ENCODE measurements at places on chromosomes 5 and 9.

- no peak for DNase-seq
These were observed 84.0 kb upstream of the NEURL1B start for GRCh38 chr5:172556971-172557461.

DNA sequence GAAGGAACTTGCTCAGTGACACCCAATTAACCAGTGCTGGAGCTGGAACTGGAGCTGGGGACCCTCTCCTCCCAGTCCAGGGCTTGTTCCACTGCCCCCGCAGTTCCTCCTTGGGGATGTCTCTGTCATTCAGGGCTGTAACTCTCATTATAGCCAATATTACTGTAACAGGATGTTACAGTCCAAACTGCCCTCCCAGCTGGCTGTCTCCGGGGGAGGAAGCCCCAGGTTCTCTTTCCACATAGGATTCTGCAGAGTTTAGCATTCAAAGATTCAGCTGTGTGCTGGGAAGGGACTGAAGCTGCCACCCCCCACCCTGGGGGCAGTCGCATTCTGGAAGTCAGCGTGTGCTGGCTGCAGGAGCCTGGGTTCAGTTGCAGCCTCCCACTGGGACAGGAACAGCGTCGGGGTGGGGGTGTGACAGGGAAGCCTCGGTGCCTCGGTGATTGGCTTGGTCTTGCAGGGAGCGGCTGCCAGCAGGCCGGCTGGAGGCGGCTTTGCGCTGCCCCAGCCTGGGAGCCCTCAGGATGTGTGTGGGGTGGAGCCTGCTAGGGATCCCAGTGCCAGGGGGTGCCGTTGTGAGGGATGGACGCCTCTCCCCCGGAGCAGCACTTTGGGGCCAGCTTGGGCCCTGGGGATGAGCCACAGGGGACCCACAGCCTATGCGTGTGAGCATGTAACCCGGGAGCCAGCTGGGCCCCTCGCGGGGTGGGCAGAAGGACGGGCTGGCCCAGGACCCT, 101.1 kb downstream of the RGS3 start:
- peak; percentile 80 for DNase-seq

DNA sequence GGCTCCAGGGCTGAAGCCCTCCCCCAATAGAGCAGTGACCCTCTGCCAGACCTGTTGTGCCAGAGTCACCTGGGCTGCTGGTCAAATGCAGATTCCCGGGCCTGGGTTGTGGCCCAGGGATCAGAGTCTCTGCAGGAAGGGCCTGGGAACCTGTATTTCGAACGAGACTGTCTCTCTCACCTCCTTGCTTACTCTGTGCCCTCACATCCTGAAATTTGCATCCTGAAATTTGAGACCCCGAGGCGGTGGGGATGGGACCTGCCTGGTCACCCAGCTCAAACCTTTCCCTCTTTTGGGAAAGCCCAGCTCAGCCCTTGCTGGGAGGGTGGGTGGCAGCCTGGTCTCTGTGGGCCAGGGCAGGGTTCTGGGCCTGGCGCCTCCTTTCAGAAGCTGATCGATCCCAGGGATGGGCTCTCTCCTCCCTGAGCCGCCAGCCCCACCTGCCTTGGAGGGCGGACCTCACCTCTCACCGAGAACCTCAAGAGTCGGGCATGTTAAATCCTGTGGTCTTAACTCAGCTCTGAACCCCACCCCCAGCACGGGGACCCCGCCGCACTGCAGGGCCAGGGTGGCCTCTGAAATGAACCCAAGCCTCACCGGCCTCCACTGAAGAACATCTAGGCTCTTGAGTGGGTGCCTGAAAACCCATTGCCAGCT, 44.0 kb upstream of the IER5L start:
- no peak for DNase-seq

- DNase-seq, result no peak
These were observed 97.2 kb upstream of the DNAH5 start for GRCh38 chr5:14041528-14042192.

DNA sequence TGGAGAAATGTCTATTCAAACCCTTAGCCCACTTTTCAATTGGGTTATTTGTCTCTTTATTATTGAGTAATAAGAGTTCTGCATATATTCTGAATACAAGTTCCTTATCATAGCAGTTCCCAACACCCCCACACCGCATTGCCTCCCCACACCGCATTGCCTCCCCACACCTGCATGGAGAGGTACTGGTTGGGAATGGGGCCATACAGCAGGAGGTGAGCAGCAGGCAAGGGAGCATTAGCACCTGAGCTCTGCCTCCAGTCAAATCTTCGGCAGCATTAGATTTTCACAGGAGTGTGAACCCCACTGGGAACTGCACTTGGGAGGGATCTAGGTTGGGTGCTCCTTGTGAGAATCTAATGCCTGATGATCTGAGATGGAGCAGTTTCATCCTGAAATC, 10.6 kb upstream of the SAP30L start:
- DNase-seq, result no peak

DNA sequence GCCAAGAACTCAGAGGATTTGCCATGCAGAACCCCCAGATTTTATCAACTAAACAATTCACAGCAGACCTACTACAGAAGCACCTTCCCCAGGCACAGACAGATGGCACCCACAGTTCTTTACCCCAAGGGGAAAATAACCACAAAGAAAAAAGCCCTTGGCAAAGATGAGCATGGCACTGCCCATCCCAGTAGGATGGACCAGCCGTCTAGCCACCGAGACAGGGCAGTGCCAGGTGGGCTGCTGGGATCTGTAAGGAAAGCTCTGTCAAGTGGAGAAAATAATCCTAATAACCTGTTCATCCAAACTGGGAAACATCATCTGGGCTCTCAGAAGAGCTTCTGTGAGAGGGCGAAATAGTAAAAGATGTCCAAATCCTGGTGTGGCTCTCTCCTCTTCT, 130.0 kb downstream of the COL23A1 start:
- no peak for DNase-seq

- no peak for DNase-seq
These were observed 7.8 kb downstream of the AGPAT2 start for GRCh38 chr9:136679431-136679941.

DNA sequence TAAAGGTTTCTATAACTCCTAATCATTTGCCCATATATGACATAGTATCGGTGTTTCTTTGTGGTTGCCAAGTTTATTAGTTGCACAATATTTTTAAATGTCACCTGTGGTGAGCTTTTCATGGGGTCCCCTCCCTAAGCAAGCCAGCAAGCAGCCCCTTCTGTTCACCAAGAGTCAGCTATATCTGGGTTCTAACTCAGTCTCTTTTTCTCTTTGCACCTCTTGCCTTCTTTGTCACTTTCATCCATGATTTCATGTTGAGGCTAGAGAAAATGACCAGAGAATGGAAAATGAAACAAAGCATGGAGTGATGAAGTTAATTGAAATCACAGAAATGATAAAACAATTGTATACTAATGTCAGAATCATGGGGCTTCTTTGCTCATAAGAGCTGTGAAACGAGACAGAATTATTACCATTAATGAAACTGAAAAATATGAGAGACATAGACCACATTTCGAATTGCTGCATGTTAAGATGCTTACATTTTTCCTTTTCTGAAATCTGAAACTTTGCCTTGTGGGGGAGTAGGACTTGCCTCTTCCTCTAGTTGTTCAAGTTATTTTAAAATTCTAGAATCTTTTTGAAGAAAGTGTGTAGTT, 75.7 kb downstream of the CAMK4 start:
- DNase-seq, result no peak

- DNase-seq, result no peak
These were observed 1.1 kb downstream of the MTMR12 start for GRCh38 chr5:32311404-32312196.

- no peak for DNase-seq
These were observed 43.9 kb downstream of the PDCD1LG2 start for GRCh38 chr9:5554254-5554653.

DNA sequence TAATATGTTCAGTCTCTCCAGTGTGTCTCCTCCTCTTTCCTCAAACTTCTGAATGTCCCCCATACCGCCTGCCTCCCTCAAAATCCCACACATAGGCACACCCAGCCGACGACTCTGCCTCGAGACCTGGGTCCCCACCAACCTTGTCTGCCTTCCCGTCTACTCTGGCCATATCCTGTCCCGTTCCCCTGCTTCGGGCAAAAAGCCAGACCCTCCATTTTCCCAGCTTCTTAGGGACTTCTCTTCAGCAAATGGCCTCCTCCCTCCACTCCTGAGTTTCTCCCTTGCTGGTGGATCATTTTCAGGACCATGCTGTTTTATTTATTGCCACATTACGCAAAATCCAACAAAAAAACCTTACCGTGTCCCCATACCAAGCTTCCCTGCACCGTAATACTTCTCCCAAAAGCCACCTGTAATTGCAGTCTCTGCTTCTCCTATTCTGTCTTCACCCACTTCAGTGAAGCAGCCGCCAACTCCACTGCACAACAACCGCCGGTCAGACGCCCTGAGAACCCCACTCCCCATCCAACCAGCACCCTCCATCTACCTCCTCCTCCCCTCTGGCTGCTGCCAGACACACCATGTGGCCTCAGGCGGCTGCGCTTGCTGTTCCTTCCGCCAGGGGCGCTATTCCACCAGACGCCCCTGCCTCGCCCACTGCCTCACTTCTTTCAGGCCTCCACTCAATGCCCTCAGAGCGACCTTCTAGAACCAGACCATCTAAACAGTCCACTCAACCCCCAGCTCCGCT, 117.0 kb downstream of the TRPM6 start:
- no peak for DNase-seq

GRCh38 chr5:173004447-173004846, 20.9 kb downstream of the ATP6V0E1 start:
- DNase-seq, result no peak

DNA sequence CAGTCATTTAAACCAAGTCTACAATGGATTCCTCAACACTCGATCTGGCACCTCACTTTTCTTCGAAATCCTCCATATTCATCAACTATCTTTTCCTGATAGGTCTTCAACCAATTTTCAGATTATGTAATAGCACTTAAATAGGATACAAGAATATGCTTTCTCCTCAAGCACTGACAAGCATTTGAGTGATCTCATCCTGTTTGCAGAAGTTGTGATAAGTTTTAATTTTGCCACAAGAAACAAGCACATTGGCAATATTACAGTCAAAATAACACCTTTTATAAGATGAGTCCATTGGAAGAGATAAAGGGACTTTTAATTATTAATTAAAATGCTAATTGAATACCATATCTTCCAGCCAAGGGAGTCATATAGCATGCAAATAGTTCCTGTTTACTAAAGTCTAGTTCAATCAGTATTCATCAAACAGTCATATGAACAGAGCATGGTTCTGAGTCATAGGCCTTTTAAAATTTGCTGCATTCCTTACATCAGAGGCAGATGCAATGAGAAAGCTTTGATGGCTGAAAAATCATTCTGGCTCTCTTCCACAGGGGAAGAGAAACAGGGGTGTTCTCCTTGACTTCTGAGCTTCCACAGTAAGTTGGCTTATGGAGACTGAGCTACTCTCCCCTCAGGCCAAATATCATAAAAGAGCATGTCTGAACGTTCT, 32.7 kb upstream of the ZCCHC9 start:
- DNase-seq, result peak; percentile 38

- peak; percentile 23 for DNase-seq
These were observed 224.8 kb downstream of the ENC1 start for GRCh38 chr5:74415695-74416102.

- DNase-seq, result no peak
These were observed 71.5 kb upstream of the RAPGEF1 start for GRCh38 chr9:131811405-131811804.

DNA sequence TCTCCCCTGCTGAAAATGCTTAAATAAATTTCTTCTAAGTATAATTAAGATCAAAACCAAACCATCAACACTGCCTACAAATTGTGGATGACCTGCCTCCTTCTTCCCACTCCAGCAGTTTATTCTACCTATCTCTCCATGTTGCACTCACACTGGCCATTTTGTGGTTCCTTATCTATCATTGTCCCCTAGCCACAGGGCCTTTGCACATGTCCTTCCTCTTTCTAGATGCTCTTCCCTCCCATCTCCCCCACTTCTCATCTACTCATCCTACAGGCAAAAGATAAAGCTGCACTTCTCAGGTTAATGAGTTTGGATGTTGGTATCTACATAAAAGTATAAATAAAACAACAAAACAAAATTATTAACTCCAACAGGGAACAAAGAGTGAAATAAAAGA, 70.6 kb upstream of the CCNG1 start:
- DNase-seq, result no peak

DNA sequence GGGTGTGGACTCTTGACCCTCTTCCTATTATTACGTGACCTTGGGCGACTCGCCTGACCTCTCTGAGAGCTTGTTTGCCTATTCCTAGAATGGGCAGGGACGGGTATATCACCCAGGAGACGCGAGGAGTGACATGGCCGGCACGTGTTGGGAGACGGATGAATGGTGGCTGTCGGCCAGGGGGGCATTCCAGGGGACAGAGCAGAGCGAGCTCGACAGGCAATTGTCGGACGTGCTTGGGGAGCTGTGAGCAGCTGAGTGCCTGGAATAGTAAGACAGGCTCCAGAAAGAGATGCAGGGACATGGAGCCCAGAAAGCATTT, 29.3 kb upstream of the UNC5A start:
- no peak for DNase-seq

DNA sequence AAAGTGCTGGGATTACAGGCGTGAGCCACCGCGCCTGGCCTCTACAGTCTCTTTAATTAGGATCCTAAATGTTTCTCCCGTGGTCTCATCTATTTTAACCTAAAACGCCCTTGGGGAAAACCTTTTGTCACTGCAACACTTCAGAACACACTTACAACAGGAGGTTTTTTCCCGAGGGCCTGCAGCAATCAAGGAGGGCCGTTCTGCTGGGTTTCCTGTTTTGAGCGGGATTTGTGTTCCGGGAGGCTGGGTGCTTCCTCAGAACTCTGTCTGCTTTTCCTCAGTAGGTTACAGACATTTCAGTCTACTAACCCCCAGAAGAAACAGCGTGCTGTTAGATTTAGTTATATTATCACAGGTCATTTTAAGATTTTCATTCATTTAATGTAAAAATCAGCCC, 65.4 kb upstream of the IRX4 start:
- no peak for DNase-seq

DNA sequence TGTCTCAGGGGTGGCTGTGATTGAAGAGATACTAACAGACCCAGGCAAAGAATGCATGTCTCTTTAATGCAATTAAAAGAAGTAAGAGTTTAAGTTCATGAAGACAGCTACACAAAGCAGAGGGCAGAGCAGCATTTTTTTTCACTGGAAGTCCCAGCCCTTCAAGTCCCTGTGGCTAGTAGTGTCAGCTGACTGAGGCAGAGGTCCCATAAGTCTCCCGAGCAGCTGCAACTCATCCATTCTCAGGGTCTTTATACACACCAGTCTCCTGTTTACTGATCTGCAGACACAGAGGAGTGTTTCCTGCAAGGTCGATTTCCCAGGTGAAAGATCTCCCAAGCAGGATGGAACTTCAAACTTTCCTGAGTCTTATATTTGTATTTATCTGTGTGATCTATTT, 169.4 kb upstream of the GLRA1 start:
- DNase-seq, result no peak
